ENCODE measurements at places on chromosomes 4 and X.

GRCh38 chr4:168917138-168917779 lies 92.8 kb downstream of the CBR4 start:
- no peak for DNase-seq

GRCh38 chr4:1226598-1226997 lies 22.3 kb downstream of the CTBP1 start:
- DNase-seq = no peak

- DNase-seq = no peak
These were observed 34.6 kb downstream of the SEPTIN11 start for GRCh38 chr4:76984127-76984526.

GRCh38 chr4:4455210-4455865 lies 68.4 kb downstream of the NSG1 start:
- no peak for DNase-seq

DNA sequence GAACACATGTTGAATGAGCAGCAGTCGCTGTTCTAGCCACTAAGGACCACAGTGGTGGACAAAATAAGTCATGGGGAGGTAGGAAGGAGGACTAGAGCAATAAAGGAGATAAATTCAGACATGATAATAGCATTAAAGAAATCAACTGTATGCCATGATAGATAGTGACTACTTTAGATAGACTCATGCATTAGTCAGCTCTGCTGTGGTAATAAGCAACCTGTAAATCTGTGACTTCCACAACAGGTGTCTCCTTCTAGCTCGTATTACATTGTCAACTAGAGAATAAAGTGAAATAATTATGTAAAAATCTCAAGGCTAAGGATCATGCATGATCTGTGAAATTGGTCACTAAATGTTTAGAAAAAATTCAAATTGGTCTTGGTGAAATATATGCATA lies 77.9 kb downstream of the WWC2 start:
- DNase-seq = no peak

- no peak for DNase-seq
These were observed 37.2 kb downstream of the ADAMTS3 start for GRCh38 chr4:72531768-72532290.

DNA sequence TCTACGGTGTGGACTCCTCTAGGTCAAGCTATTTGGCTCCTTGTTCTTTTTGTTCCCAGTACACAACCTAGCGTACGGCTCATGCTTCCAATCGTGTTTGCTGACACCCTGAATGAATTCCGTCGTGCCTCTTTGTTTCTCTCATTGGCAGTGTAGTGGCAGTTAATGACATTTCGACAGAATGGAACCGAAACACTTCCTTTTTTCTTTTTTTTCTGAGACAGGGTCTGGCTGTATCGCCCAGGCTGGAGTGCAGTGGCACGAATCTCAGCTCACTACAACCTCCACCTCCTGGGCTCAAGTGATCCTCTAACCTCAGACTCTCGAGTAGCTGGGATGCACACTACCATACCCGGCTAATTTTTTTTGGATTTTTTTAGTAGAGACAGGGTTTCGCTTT lies 113.3 kb upstream of the ATP6AP2 start:
- no peak for DNase-seq

DNA sequence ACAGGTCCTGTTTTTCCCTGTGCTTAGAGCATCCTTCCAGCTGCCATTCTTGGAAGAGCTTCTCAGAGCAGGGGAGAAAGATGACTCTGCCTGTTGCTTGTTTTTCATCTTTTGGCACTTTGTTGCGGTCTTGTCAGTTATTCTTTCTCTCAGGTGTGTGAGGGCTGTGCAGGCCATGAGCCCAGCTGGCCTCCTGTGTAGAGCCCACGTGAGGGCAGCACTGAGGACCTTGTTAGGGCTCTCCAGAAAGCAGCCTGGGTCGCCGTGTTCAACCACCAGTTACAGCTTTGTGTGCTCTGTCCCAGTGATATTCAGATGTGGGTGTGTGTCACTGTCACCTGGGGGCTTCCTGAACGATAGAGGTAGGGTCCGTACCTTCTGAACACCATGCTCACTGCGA lies 52.8 kb downstream of the NOP14 start:
- no peak for DNase-seq

DNA sequence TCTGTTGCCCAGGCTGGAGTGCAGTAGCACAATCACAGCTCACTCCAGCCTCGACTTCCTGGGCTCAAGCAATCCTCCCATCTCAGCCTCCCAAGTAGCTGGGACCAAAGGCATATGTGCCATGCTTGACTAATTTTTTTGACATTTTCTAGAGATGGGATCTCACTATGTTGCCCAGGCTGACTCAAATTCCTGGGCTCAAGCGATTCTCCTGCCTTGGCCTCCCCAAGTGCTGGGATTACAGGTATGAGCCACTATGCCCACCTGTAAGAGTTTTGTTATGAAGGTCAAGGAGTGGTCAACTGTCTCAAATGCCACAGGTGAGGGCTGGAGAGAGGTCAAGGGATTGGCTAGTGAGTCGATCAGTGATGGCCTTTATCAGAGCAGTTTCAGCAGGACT lies 32.5 kb downstream of the TMEM150C start:
- DNase-seq = no peak

DNA sequence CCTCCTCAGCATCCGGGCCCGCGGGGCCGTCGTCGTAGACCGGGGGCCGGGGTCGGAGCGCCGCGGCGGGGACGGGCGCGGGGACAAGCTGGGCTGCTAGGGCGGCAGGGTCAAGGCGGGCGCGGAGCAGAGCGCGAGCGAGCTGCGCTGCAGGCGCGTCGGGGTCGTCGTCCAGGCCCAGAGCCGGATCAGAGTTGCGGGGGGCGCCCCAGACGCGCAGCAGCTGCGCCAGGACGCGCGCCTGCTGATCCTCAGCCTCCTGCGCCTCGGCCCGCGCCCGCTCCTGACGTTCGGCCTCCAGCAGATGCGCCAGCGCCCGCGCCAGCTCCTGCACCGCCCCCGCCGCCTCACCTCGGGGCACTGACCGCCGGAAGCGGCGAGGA lies 3.5 kb downstream of the PCSK1N start:
- no peak for DNase-seq

GRCh38 chr4:109294468-109295020 lies 7.9 kb downstream of the COL25A1 start:
- no peak for DNase-seq

DNA sequence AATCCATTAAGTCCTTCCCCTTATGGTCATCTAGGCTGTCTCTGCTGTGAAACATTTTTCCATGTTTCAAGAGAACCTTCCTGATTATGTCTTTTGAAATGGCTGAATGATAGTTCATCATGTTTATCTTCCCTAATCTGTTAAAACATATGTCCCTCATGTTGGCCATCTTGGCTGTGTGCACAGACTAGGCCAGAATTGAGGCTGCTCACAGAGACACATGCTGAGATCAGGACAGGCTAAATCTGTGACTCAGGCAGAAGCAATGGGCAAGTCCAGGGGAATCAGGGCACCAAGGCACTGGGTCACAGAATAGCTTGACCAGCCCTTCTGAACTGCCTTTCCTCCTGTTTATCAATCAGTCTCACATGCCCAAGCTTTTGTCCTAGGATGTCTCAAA lies 78.3 kb downstream of the FHDC1 start:
- DNase-seq = no peak

GRCh38 chrX:100659431-100660137 lies 15.6 kb downstream of the SRPX2 start:
- no peak for DNase-seq

DNA sequence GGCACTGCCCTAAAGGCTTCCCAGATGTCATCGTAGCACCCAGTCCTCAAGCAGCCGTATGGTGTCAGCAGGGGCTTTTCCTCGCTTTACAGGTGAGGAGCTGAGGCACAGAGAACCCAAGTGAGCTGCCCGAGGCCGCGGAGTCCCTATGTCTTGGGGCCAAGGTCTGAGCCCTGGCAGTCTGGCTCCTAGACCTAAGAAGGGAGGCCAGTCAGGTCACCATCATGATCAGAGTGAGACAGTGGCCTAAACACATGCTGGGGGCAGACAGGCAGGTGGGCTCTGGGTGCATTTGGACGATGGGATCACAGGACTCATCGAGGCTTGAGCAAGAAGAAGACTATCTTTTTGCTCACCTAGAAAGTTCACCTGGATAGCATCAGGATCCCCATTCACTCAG lies 94.9 kb downstream of the WFS1 start:
- DNase-seq = peak; percentile 0

DNA sequence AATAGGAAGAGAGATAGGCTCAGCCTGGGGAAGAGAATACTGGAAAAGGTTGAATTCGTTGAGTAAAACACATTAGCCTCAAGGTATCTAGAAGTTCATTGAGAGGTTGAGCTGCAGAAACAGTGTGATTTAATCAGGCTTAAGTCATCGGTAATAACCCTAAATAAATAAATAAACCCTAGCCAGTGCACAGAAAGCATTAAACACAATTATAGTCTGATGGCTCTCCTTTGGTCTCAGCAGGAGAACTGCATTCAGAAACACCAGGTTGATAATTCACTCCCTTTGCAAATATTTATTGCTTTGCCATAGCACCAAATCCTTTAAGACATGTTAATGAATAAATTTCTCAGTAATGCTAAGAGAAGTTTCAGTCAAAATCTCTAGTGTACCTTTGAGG lies 9.6 kb downstream of the DCX start:
- no peak for DNase-seq

DNA sequence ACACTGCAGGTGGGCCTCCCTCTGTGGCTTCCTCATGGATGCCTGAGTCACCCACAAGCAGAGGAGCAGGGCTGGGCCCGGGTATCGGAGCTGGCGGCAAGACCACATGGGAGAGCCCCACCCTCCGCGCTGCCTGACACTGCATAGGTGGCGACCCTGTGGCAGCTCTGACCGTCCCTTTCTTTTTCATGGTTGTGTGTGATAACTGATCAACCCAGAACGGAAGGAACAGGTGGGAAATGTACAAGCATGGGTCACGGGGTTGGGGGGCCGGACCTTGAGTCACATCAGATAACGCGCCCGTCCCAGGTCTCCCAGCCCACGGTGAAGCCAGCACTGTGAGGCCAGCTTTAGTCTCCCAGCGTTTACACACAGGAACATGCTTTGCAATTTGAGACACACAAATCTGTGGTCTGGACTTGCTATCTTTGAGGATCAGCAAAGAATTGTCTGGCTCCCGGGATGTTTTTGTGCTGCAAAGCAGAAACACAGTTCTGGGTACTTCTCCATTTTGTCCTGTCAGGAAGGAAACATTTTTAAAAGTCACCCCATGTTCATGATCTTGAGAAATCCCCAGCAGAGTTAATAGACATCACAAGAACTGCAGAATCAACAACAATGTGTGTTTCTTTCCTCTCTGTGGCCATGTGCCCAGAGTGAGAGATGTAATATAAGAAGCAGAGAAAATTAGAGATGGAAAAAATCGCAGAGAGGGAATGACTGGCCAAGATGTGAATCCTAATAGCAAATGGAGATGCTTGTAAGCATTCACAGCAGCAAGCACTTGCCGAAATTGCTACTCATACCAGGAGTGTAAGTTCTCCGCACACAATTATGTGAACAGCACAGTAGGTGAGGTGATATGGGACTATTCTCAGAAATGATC lies 70.1 kb upstream of the CBR4 start:
- DNase-seq = peak; percentile 69

DNA sequence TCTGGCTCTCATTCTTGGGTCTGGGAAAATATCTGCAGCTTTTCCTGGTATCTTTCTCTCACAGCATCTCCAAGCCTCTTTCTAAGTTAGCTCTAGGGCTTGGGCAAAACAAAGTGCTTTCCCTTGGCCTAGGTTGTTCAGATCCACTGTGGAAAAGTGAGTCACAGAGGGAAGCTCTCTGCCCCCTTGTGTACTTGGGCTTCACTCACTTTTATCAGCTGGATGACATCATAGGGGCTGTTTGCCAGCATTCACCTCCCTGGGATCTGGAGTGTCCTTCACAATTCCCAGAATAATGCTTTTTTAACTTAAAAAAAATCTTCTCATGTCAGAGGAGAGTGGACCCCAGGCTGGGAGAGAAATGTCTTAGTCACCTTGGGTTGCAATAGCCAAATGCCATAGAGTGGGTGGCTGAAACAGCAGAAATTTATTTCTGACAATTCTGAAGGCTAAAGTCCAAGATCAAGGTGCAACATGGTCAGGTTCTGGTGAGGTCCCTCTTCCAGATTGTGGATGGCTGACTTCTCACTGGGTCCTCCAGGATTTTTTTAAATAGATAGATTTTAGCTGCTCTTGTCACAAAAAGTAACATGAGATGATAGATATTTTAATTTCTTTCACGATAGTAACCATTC lies 247.8 kb downstream of the SH2D1A start:
- DNase-seq = no peak

DNA sequence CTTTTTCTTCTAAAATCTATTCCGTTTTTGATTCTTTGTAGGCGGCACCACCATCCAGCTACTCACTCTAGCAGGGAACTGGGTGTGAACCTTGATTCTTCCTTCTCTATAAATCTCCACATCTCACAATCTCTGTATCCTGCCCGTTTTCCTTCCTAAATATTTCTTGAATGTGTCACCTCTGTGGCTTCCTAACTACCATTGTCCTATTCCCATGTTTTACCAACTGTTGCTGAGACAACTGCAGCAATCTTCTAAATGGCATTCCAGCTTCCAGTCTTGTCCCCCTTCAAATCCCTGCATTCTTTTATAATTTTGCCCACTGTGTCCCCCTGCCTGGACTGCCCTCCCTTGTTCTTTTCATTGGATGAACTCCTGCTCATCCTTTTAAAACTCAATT lies 641.3 kb downstream of the RPA4 start:
- no peak for DNase-seq

GRCh38 chr4:149718500-149718899 lies 97.1 kb downstream of the IQCM start:
- DNase-seq = no peak

DNA sequence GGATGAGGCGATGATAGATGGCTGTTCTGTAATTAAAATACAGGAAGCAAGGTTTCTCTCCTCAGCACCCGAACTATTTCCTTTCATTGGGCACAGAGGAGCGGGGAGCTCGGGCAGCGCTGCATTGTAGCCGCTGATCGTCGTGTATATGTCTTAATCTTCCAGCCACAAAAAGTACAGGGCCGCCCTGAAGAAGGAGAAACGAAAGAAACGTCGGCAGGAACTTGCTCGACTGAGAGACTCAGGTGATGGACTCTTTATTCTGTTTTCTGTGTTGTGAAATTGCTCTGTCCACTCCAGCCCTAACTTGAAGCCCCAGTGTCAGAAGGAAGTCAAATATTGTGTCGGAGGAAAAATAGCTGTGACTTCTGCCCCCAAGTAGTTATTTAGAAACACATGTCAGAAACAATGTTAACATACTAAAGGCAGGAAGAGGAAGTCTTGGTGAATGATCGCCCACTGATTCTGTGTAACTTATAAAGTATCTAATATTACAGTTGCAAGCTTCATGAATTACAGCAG lies 546 bp downstream of the ZRSR2 start:
- DNase-seq = no peak

DNA sequence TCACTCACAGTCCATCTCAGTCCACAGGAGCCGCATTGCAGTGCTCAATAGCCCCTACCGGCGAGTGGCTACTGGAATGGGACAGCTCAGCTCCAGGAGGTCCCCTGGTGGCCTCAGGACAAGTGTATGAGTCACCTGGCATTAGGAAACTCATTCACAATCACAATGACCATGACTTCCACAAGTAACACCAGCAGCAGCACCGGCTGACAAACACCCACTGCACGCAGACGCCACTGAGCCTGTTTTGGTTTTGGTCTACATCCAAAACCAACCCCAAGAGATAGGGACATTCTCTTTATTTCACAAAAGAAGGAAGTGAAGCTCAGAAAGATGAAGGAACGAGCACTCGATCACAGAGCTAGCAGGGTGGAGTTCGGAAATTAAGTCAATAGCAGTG lies 8.1 kb downstream of the JAKMIP1 start:
- DNase-seq = no peak

All from left ventricle myocardium superior (tissue), 1 donor.